ENCODE measurements at places on chromosomes 1 and 21.
A peak's percentile ranks its signal among the peaks of the same experiment; 100 is the strongest.

GRCh38 chr1:85225624-85226380, 25.0 kb upstream of the SYDE2 start:
- no peak for DNase-seq

DNA sequence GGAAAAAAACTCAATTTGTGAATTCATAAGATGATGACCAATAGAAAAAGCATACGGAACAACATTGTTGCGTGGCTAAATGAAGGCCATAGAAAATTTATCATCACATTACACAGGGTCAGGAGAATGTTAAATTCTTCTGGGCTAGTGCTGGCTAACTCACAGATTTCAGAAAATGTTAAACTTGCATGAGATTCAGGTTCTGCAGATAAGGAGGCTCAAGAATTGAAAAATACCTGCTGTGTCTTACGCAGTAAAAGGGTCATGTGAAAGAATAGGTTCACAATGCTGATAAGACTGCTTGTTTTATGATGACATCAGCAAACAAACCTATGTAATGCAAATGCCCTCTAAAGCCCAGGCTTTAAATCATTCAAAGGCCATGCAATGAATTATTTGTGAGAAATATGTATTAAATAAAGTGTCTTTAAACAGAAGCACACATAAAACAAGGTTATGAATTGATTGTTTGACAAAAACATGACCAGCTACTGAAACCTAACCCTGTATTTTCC, 378.8 kb downstream of the USP25 start:
- no peak for DNase-seq

- DNase-seq, result no peak
Measured at GRCh38 chr1:220213382-220213983, 58.8 kb downstream of the RAB3GAP2 start.

- DNase-seq, result no peak
Measured at GRCh38 chr1:29121516-29121935, 2.2 kb downstream of the TMEM200B start.

- DNase-seq, result no peak
Measured at GRCh38 chr1:165543532-165544438, at the start of gene LRRC52. TSS of gene LRRC52 (plus strand) at chr1:165544000. CDS start at chr1:165544297, 297 bp downstream.

GRCh38 chr1:87505391-87505983, 176.8 kb downstream of the LMO4 start:
- DNase-seq, result no peak

DNA sequence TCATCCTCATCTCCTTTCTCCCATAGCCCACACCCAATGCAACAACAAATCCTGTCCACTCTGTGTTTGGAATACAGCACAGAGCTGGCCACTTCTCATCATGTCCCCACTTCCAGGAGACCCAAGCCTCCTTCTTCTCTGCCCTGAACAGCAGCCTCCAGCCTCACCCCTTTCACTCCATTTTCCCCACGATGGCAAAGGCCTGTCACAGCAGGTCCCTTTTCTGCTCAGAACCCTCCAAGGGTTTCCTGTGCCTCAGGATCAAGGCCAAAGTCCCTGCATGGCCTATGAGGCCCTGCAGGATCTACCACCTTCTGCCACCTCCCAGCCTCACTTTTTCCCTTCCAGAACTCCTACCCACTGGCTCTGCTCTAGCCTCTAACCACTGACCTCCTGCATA, 78.5 kb downstream of the CSMD2 start:
- DNase-seq, result no peak

GRCh38 chr1:28668956-28669723, 556 bp downstream of the GMEB1 start:
- DNase-seq, result peak; percentile 52

- DNase-seq, result no peak
Measured at GRCh38 chr1:213585959-213586586, 401.7 kb upstream of the PROX1 start.

GRCh38 chr21:44801468-44802395, at the start of gene UBE2G2:
TSS of gene UBE2G2 (minus strand) at chr21:44801820. CDS start at chr21:44801748, 72 bp downstream.
- peak; percentile 75 for DNase-seq

DNA sequence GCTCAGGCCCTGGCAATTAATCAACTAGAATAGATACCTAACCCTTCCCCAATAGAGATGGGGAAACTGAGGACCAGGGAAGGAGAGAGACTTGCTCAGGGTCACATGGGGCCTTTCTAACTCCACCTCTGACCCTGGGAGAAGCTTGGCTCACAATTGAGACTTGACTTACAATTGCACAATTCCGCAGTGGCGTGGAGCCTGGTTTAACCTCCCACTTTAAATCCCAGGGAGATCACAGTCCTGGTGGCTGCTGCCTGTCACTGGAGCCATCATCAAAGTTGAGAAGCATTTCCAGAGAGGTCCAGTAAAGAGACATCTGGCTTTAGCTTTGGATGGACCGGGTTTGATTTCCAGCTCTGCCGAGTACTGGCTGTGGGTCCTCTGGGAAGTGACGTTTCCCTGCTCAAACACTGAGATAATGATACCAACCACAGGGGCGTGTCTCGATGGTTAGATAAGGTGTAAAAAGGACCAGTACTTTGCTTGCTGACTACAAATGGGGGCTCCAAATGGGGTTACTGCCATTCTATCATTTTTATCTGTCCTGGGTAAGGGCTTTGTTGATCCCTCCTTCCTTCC, 39.3 kb downstream of the TRIM62 start:
- DNase-seq, result no peak

DNA sequence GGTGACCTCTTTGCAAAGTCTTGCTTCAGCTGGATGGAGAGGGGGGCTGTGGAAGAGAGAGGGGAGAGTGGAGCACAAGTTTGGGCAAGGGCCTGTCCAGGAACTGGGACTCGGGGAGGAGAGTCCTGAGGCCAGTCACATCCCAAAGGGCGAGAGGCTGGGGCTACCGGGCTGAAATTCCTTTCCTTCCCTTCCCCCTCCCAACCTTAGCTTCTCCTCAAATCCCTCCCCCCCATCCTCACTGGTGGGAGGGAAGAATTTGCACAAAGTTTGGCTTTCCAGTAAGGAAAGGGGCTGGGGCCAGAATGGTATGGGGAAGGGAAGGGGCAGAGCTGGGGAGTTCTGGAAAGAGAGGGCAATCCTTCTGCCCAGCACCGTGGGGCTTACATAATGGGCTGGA, 854 bp downstream of the CNTN2 start:
- no peak for DNase-seq

GRCh38 chr1:198499588-198499987, 40.9 kb downstream of the ATP6V1G3 start:
- no peak for DNase-seq

DNA sequence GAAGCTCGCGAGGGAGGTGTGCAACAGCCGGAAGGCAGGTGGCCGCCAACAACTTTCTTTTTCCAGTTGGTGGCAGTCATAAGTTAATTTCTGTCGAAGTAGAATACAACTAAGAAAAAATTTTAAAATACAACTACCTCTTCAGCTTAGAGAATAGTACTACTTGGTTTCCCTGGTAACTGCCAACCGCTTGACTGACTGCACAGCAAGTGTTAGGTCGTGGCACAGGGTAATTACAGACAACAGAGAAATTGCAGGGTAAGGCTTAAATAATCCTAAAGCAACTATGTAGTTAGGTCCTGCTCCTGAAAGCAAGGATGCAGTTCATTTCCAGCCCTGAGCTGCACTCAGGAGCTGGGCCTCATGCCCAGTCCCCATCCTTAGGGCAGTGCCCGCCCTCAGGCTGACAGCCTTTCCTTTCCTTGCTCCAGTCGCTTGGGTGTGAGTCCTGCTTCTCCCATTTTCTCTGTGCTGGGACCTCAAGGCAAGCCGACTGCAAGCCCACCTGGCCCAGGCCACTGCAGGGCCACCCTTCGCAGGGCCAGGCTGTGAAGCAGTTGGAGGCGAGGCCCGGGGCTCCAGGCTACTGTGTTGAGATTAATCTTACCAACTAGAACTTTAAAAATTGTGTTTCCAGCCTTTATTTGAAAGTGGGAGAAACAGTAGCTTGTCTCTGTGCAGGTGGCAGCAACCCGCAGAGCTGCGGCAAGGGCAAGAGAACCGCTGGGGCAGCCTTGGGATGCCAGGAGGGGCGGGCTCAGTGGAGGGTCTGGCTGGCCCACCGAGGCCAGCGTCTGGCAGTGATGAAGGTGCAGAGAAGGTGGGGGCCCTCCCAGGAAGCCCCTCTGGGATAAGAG, 148.3 kb downstream of the PCBP3 start:
- no peak for DNase-seq

- no peak for DNase-seq
Measured at GRCh38 chr1:74429580-74429979, 82.8 kb downstream of the LRRC53 start.

DNA sequence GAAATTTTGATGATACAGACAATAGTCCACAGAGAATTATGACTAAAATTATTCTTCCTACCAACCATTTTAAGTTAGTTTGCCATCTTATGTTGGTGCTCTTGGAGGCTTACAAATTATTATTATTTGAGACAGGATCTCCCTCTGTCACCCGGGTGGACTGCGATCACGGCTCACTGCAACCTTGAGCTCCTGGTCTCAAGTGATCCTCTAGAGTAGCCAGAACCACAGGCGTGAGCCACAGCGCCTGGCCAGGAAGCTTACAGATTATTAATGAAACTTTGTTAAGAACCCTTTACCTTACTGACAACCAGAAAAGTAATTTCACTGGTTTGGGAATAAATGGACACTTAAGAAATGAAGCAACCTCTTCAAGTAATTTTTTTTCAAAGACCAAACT, 8.0 kb upstream of the DNAJB4 start:
- DNase-seq, result no peak

GRCh38 chr21:31260790-31261189, 83.3 kb downstream of the TIAM1 start:
- DNase-seq, result no peak

DNA sequence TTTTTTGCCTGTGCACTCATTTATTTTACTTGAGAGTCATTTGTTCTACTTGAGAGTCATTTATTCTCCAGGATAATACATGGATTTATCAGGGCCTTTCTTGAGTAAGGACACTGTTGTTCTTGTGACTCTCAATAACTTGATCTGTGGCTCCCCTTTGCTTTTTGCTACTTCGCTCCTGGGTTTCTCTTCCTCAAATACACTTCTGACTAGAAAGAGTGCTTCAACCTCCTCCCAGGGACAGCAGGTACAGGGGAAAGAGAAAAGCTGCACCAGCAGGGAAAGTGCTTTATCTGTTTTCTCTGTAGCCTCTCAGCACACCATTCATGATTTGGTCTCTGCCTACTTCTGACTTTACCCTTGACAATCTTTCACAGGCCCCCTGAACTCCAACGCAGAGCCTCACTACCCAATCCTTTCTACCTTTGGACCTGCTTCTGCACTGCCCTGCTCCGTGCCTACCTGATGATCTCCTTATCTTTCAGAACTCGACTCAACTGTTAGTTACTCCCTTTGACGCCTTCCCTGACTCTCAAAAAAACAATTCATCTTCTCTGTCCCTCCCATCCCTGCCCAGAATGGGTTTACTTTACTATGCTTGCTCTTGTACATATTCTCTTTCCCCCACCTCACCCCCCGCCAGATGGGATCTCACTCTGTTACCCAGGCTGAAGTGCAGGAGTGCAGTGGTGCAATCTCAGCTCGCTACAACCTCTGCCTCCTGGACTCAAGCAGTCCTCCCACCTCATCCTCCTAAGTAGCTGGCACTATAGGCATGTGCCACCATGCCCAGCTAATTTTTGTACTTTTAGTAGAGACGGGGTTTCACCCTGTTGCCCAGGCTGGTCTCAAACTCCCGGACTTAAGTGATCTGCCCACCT, 15.6 kb upstream of the PIGM start:
- no peak for DNase-seq

- DNase-seq, result no peak
Measured at GRCh38 chr21:20570824-20571232, 427.4 kb upstream of the NCAM2 start.

GRCh38 chr21:36927719-36928117, 38.8 kb downstream of the HLCS start:
- peak; percentile 62 for DNase-seq

DNA sequence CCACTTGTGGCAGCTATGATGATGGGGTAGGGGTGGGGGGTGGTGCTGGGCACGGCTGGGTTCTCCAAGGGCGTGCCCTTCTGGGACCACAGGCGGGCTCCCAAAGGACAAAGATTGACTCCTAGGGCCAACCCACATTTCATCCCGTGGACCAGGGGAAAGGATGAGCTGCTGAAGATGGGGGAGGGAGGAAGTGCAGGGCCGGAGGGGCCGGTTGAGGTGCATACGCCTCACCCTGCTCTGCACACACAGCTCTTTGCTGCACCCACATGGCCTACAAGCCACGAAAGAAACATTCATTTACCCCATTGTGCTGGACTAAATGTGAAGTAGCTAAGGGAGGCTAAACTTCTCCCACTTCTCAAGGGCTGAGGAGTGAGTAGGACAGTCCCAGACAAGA, 34.2 kb upstream of the GNPAT start:
- no peak for DNase-seq

GRCh38 chr1:40059338-40059959, 18.9 kb downstream of the CAP1 start:
- no peak for DNase-seq

DNA sequence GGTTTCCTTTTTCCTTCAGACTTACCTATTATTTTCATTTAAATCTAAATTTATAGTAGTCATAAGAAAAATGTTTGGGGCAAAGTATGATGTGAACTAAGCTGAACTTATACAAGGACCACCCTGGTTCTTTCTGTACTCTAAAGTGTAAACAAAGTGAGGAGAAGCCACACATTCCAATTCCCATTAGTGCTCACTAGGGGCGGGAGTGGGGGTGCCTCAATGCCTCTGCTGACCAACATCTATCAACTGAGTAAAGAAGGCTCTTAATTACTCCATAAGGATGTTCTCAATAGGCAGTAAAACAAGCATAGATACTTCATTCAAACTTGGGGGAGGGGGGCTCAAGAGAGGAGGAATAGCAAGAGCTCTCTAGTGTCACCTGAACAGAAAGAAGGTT, 151.7 kb downstream of the CDC42BPA start:
- DNase-seq, result no peak

GRCh38 chr1:75999034-75999433, 66.8 kb upstream of the ASB17 start:
- no peak for DNase-seq
